ENCODE measurements at places on chromosomes 4 and X. TPM values are rescaled to one million over a fixed set of nuclear protein-coding genes. Genes with fewer than 3 reads are reported as not detected.

SPANXC gene
- not detected for total RNA-seq

SMIM31 gene
- total RNA-seq: not detected

CXorf65 gene
- not detected for total RNA-seq

MGARP gene
- total RNA-seq: 2.2 TPM

CT45A1 gene
- not detected for total RNA-seq

MCF2 gene
- total RNA-seq: 0.16 TPM

ATOH1 gene
- not detected for total RNA-seq

NEXMIF gene
- 7.3 TPM for total RNA-seq

GRCh38 chrX:9851890-9852289 lies 65.7 kb downstream of the SHROOM2 start:
- no peak for DNase-seq

DNA sequence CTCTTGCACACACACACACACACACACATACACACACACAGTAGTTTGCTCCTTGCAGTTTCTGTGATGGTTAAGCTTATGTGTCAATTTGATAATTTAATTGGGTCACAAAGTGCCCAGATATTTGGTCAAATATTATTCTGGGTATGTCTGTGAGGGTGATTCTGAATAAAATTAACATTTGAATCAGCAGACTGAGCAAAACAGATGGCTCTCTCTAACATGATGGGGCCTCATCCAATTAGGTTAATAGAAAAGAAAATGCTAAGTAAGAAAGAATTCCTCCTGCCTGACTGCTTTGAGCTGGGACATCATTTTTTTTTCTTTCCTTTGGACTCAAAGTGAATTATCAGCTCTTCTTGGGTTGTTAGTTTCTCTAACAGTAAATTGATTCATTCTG lies 191.2 kb upstream of the INTU start:
- DNase-seq: no peak

GRCh38 chrX:14832151-14832550 lies 40.7 kb downstream of the FANCB start:
- no peak for DNase-seq

DNA sequence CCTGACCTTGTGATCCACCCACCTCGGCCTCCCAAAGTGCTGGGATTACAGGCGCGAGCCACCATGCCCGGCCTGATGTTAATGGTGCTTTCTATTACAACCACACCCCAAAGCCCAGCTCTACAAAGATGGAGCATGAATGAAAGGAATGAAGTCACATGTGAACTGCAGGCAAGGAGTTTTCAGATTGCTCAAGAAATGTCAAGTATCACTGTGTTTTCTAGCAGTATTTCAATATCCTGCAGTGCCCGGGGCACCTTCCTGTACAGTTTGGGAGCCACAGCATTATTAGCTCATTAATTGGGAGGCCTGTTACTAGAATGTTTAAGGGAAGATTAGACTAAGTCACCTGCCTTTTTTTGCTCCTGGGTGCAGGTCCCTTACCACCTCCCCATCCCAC lies 40.1 kb downstream of the PRIMPOL start:
- no peak for DNase-seq

DNA sequence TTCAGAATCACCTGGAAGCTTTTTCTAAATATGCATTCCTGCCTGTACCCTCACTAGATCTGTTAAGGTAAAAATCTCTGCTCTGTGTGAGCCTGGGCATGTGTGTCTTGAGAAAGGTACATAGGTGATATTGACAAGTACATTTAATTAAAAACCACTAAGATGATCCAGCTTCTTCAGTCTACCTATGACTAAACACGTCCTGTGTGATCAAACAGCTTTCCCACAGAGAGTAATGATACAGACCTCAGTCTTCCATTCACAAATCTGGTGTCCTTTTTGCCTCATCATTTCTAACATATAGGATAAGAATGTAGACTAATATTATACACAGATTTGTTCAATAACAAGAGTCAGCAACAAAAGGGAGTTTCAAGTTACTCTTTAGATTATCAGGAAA lies 42.6 kb downstream of the GALNT7 start:
- no peak for DNase-seq

DNA sequence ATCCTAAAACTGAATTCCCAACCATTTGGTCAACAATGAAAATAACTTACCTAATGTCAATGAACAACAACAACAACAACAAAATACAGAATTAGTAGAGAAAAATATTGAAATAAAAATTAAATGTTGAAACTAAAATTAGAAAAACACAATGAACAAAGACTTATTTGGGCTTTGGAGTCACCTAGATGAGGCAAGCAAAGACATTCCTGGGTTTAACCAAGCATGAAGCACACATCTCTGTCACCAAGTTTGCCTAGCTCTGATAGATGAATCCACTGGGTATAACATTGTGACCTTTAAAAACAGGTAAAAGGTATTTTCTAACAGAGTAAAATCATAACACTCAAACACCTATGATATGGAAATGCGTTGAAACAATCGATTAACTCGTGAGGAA lies 13.2 kb upstream of the SYTL5 start:
- no peak for DNase-seq

DNA sequence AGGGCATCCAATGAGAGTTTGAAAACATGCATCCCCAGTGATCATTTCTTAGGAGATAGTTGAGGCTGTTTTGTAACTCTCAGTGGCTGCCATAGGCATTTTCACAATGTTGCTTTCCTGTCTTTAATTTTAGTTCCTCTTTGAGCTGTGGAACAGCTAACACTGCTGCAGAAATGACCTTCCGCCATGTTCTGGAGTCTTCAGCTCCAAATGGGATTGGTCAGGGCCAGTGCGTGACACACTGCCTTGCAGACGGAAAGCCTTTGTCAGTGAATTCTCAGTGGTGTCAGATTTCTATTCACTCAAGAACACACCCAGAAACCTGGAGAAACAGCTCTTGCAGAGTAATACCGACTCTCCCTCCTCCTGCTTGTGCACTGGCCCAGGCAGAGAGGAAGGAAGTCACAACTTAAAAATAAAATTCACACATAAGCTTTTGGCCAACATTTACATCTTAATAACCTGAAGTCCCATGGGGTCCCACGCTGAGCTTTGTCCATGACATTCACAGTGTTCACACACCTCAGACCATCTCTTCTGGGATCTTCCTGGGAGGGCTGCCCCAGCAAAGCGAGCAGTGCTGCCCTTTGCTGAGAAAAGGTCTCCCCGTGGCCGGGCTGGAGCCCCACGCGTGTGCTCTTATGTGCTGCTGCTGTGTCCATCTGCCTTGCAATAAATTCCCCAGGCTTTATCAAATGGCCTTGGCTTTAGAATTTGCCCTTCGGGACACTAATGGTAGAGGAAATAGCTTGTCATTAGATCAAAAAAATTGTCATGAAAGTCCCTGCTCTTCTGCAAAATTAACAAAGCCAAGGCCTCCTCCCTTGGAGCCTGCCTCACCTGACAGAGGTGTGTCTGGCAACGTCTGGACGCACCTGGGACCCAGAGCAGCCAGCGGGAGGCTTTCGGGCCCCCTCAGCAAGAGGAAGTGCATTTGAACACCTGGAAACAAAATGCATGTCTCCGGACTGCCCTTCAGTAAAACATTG lies 126.8 kb downstream of the IRF2 start:
- DNase-seq: peak; percentile 73

- no peak for DNase-seq
Measured at GRCh38 chr4:26723216-26723615, 137.4 kb upstream of the STIM2 start.

GRCh38 chr4:118825799-118826198 lies 10.1 kb downstream of the SEC24D start:
- DNase-seq: no peak

- DNase-seq: no peak
Measured at GRCh38 chr4:98232202-98232601, 29.0 kb upstream of the RAP1GDS1 start.

- DNase-seq: no peak
Measured at GRCh38 chrX:142994988-142995387, 30.7 kb upstream of the SPANXN4 start.

DNA sequence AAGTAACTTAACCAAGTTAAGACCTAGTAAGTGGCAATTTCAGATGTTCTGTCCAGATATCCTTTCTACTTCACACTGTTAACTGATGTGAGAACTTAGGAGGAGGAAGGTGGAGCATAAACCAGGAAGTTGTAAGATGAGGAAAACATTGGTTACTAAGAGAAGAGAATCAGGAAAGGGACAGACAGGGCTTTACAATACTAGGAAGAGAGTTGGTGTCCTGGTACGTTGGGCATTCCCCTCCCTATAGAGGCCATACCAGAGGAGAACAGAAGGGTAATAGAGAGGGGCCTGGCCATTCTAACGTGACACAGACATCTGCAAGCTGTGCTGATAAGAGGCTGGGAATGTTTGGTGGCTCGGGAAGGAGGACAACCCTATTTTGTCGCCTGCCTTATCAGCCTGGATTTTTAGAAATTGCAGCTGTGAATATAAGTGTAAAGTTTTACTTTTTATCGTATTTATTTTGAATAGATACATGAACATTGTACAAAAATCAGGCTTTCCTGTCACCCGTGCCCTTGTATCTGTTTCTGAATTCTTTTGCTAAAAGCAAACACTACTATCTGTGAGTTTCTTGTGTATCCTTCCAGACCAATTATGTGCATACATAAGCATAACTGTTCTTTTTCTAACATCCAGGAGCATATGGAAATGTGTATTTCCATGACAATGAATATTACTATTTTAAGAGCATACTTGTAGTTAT lies 53.5 kb upstream of the HPRT1 start:
- DNase-seq: no peak

GRCh38 chrX:15242899-15243555 lies 26.9 kb downstream of the ASB9 start:
- DNase-seq: no peak

- no peak for DNase-seq
Measured at GRCh38 chrX:53379747-53380146, 42.7 kb downstream of the SMC1A start.

- no peak for DNase-seq
Measured at GRCh38 chr4:145735347-145735675, 55.4 kb downstream of the C4orf51 start.

- no peak for DNase-seq
Measured at GRCh38 chr4:76011700-76012387, 4.5 kb upstream of the CXCL9 start.

- no peak for DNase-seq
Measured at GRCh38 chrX:28595346-28595745, 8.1 kb downstream of the IL1RAPL1 start.

DNA sequence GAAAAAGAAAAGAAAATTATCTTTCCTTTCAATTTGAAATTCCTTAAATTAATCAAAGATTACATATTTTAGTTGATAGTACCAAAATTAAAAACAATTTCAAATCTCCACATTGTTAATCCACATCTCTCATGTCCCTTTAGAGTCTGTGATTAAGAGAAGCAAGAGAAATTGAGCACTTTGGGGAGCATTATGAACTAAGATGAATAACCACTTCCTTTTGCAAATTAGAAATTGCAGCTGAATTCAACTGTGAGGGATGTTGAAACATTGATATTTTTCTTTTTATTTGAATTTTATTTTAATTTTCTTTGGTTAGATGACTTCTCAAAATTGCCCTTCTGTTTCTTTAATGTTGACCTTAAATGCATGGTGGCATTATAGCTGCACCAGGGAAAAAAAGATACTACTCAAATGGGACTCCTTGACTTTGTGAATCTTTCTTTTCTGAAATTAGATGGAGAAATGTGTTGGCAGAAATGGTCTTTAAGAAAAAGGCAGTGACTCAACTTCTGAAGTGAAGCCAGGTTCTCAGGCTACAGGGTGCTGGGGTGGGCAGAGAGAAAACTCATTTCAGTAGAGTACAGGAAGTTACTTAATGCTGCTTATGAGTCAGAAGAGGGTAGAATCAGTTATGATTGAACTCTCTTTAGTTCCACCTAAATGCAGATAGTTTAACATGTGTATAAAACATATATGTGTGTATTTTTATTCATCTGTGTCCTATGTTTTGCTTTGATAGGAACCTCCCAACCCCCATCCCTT lies 92.0 kb upstream of the TNIP3 start:
- DNase-seq: no peak

DNA sequence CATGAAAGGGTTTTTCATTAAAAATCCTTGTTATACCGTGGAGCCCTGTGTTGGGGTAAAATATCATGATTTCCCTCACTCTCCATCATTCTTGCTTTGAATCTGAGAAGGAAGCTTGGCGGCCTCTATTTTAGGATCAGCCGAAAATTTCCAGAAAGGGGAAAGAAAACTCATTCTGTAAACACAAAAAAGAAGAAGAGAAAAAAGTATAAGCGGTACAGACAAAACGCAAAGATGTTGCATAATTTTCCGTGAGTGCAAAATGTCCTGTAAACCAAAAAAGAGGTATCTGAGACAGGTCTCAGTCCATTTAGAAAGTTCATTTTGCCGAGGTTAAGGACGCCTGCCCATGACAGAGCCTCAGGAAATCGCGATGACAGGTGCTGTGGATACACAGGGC lies 5.3 kb downstream of the CSF2RA start:
- DNase-seq: no peak

GRCh38 chrX:20507901-20508620 lies 241.4 kb upstream of the RPS6KA3 start:
- no peak for DNase-seq

Measured in sigmoid colon (tissue), 7 donors.